ENCODE measurements at places on chromosomes 1 and 21.

GRCh38 chr21:32001390-32001789 lies 128.6 kb downstream of the HUNK start:
- no peak for DNase-seq

- no peak for DNase-seq
These were observed 36.8 kb upstream of the PTPRF start for GRCh38 chr1:43493661-43494450.

DNA sequence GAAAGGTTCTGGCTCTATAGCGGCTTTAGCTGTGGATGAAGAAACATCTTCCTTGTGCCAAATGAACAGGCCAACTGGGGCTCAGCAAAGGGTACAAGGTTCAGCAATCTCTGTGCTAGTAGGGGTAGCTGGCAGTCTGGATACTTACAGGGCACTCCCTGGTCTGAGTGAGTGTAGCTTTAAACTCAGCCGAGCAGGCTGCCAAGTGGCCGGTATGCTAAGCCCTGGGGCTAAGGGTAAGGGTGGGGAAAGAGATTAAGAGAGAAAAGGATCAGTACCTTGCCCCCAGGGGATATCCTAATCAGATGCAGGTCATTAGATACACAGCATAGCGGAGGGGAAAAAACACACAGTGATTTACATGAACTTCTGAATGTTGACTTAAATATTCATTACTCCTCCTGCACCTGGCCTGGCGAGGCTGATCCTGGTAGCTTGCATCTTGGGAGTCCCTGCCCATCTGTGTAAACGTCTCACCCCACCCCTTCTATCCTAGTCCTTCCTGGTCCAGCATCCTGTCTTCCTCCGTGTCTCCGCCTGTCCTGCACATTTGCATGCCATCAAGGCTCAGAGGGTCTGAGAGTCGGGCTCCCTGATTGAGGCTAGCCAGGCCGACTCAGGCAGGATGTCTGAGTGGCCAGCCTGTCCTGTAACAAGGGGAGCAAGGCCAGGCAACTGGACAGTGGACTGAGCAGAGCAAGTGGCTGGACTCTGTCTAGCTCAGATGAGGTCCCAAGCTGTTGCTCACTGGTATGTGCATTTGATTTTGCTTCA lies 39.5 kb upstream of the CNTN2 start:
- DNase-seq, result no peak

GRCh38 chr1:61269602-61270001 lies 187.2 kb downstream of the NFIA start:
- no peak for DNase-seq

Measured in DMS153 (cell line).